Stimulated activated CD4-positive, alpha-beta T cell treated with anti-CD3 and anti-CD28 coated beads, Interleukin-4, amount 100 ng/mL, for 4 hours (primary cell): ENCODE measurements at places on chromosomes 16 and 17.

- DNase-seq, result no peak
Observed at GRCh38 chr17:726271-726919, 6.0 kb upstream of the TLCD3A start.

- DNase-seq, result no peak
Observed at GRCh38 chr17:41660221-41660711, 28.4 kb upstream of the EIF1 start.

GRCh38 chr17:75476271-75476671, 19.8 kb downstream of the TMEM94 start:
- DNase-seq, result no peak

- no peak for DNase-seq
Observed at GRCh38 chr16:55836158-55836611, 3.3 kb upstream of the CES1 start.

DNA sequence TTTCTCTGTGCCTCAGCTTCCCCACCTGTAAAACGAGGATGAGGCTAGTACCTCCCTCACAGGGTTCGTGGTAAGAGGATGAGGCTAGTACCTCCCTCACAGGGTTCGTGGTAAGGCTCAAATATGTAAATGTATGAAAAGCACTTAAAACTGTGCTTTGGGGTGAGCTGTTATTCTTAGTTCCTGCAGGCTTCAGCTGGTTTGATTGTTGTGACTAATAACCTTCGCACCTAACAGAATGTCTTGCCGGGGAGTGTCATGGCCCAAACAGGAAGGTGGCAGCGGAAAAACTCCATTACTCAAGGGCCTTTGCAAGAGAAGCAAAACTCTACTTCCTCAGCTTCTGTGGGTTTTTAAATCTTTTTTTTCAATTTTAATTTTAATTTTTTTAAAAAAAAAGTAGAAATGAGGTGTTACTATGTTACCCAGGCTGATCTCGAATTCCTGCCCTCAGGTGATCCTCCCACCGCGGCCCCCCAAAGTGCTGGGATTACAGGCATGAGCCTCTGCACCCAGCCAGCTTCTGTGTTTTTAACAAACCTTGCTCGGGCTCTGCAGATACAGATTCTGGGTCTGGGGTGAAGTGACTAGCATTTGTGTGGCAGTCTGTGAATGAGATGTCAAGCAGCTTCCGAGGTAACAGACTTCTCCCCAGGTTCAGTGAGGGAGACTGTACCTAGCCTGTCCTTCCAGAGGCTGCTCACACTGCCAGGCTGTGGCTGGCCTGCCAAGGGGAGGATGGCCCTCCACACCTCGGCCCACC, 103.0 kb downstream of the RAB11FIP4 start:
- peak; percentile 73 for DNase-seq

DNA sequence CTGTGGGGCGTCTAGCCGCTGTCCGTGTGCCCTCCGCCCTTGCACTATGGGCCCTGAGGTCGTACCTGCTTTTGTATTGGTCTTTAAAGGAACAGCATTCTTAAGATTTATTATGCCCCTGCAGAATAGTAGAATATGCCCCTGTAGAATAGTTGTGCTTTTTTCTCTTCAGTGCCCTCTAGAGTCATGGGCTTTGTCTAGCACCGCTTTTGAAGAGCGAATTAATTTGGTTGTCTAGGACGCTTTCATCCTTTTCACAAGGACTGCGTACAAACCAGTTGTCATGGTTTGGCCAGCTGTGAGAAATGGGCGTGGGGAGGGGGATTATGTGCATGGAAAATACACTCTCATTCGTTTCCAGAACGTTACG, 621 bp downstream of the CEP95 start:
- peak; percentile 35 for DNase-seq

DNA sequence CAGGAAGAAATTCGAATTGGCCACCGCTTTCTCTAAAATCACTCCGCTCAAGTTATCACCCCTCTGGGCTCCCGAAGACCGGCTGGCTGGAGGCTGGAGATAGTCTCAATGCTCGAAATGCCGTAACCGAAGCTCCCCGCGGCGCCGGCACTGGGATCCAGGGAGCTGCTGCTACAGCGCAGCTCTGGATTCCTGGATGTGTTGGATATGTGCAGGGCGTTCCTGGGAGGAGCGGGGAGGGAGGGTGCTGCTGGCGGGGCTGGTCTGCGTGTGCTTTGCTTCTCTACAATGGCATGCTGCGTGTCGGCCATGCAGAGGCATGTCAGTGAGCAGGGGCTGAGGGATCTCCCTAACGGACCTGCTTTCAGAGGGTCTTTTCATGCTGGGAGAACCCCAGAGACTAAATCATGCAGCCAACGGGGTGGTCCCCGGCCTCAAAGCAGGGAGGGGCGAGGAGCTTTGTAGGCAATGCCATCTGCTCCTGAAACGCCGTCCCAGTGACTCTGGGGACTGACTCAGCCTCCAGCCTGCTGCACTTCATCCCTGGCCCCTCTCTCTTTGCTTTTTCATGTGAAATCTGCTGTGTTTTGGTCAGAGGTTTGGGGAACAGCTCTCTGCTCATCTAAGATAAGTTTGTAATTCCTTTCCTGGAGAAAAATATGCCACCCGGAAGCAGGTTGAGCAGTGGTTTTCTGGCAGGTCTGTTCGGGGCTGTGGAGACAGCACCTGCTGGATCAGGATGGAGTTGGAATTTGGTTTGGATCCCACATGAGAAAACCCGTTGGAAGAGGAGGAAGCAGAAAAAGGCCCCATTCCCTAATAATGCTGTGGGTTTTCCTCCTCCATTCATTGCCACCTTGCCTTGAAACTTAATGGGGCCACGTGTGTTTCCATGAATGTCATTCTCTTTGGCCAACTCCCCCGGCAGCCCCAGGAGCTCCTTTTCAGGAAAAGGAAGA, 311.4 kb downstream of the SEC14L1 start:
- DNase-seq, result no peak

DNA sequence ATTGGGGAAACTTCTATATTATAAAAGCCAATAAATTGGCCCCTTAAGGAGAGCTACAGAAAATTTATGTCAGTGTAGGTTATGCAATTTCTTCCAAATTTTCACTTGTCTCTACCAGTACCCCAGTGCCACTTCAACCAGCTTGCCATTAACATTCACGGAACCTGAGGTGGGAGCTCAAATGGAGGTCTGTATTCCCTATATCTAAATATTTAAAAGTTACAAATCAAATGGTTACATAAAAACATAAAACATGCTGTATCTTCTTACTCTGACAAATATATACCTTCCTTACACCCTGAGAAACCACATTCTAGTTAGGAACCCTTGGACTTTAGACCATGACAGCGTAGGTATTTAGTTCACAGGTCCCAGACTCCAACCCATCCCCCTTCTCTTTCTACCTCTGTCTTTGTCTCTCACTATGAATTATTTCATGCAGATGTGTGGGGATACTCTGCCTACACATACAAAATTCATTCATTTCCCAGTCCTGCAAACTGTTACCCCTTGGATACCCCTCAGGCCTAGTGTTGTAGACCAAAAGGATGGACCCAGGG, 127.8 kb upstream of the PMFBP1 start:
- DNase-seq, result no peak

DNA sequence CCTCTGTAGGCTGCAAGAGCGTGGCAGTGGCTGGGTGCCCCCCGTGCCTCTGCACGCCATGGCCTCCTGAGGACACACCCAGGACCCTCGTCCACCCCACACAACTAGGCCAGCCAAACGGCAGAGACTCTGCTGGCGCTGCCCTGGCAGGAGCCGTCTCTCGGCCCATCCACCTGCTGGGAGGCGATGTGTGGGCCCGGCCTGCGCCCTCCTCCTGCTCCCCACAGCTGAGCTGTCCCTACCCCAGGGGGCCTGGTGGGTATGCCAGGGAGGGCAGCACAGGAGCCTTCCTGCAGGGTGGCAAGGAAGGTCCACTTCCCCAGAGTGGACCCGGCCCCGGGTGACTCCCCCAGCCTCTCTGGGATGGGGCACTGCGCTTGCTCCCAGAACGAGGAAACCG, 7.0 kb downstream of the RNF166 start:
- DNase-seq, result no peak

DNA sequence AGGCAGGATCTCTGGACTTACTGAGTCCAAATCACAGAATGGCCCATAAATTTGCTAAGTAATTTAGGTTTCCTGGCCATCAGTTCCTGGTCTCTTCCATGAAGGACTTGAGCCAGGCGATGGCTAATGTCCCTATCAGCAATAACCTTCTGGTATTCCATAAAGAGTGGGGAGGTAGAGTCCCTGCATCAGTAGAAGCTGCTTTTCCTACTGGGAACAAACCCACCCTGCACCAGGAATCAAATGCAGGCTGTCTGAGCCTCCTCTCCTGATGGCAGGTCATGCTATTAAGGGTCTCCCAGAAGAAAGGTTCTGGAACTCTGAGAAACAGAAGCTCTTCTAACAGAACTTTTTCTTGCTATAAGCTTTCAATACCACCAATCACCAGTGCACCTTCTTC, 1.5 kb upstream of the HPR start:
- no peak for DNase-seq

- peak; percentile 46 for DNase-seq
Observed at GRCh38 chr17:74199306-74200092, 4.0 kb upstream of the RPL38 start.

DNA sequence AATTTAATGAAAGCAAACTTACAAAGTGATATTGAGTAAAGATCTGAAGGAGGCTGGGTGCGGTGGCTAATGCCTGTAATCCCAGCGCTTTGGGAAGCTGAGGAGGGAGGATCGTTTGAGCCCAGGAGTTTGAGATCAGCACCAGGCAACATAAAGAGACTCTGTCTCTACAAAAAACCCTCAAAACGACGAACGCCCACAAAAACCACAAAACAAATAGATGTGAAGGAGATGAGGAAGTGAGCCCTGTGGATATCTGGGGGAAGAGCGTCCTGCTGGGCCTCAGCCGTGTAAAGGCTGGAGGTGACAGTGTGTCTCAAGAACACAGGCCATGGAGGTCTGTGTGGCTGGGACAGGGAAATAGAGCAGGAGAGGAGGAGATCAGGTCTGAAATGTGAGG, 68.8 kb downstream of the ITFG1 start:
- no peak for DNase-seq

DNA sequence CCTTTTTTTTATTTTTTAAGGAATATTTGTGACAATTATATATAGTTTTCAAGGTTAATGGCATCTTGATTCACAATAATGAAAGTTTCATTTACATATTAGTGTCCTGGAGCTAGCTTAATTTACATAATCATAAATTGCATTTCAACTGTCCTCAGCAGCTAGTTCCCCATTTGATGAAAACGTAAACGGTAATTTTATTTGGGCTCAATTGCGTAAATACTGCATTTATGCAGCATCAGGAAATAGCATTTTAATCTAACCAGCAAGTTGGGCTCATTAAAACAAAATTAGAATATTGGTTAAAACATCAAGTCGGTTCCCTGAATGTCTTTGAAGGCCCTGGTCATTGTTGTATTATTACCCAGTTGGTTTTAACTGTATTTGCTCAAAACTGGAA, 136.8 kb upstream of the CDH5 start:
- no peak for DNase-seq

GRCh38 chr16:55149622-55150021, 174.4 kb upstream of the IRX6 start:
- DNase-seq, result no peak

DNA sequence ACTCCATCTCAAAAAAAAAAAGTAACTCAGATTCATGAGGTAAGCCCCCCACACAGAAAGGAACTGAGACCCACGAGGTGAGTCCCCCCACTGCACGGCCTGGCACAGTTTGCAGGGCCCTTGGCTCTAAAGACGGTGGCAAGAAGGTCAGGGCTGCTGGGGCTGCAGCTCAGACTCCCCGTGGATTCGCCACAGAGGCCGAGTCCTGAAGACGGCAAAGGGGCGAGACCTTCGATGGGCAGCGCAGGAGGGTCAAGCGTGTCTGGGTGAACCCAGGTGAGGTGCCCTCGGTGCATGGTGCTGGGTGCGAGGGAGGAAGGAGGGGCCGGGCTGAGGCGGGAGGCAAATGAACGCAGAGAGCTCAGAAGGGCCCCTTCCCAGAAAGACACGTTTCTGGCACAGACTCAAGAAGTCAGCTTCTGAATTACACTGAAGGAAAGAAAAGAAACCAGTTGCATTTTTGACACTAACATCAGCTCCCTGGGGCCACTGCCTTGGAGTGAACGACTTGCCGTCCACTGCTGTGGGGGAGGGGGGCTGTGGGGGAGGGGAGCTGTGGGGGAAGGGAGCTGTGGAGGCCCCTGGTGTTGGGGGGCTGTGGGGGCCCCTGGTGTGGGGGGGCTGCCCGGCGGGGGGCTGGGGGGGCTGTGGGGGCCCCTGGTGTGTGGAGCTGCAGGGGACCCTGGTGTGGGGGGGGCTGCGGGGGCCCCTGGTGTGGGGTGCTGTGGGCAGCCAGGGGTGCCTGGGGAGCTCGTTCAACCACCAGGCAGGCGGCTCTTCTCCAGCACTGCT, 69.8 kb upstream of the METRNL start:
- DNase-seq, result no peak

- DNase-seq, result no peak
Observed at GRCh38 chr17:12421646-12422306, 243.9 kb upstream of the MYOCD start.

DNA sequence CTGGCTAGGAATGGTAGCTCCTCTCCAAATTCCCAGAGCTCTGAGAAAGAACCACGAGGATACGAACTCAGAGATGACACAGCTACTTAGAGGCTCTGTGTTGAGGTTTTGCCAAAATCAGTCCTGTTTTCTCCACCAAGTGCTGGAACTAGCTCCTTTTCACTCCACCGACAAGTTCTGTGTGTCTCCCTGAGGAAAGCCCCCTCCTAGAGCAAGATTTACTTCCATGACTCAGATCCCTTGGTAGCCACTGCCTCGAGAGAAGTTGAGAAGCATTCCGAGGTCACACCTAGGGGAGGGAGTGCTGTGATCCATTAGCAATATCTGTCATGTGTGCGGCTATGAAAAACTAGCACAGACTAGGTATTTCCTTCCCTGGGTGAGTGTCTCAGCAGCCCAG, 30.6 kb downstream of the IL21R start:
- no peak for DNase-seq

DNA sequence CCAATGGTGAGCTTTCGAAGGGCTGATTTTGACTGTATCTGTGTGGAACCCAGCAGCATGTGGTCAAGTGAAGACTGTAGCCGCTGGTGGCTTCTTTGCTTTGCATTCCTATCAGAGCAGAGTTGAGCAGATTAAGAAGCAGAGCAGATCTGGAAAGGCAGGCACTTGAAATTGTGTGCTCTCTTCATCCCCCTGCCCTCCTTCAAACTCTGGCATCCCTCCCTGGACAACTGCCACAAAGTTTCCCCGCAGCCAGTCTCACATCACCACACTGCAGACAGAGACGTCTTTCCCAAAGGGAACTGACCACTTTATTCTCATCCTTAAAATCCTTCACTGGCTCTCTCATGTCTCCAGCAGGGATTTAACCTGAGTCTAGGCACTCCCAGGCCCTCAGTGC, 237.1 kb upstream of the DYNLRB2 start:
- no peak for DNase-seq
